Thoracic aorta (tissue), 2 donors: ENCODE measurements at places on chromosomes 6 and 20. TPM values are rescaled to one million over a fixed set of nuclear protein-coding genes. Genes with fewer than 3 reads are reported as not detected.

- no peaks in the 10 kb centered on the region for H3K27me3 ChIP-seq
- H3K36me3 ChIP-seq, result no peaks in the 10 kb centered on the region
- peaks cover 66% of the 10 kb centered on the region for H3K4me1 ChIP-seq
Measured at GRCh38 chr6:111591901-111592461, 13.7 kb downstream of the TRAF3IP2 start.

DNA sequence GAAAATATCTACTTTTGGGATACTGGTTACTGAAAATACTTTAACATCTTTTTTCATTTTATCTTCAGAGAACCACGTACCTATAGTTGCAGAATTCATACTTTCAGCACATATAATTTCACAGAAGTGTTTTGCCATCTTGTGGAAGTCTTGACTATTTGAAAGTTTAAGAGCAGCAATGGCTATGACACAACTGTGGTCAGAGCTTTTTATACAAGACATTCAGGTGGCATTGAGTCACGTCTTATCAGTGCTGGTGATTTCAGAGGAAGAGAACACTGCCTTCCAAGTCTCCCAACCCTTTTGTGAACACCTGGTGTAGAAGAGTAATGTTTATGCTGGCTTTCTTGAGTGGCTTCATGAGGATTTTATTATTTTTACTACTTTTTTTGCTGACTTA, 171.6 kb downstream of the ARID1B start:
- H3K4me1 ChIP-seq, result peaks cover 39% of the 10 kb centered on the region
- H3K4me3 ChIP-seq, result no peak overlapping the region
- no peaks in the 10 kb centered on the region for H3K27me3 ChIP-seq
- H3K36me3 ChIP-seq, result no peaks in the 10 kb centered on the region
- no peak overlapping the region for H3K27ac ChIP-seq
- no peak for DNase-seq

DNA sequence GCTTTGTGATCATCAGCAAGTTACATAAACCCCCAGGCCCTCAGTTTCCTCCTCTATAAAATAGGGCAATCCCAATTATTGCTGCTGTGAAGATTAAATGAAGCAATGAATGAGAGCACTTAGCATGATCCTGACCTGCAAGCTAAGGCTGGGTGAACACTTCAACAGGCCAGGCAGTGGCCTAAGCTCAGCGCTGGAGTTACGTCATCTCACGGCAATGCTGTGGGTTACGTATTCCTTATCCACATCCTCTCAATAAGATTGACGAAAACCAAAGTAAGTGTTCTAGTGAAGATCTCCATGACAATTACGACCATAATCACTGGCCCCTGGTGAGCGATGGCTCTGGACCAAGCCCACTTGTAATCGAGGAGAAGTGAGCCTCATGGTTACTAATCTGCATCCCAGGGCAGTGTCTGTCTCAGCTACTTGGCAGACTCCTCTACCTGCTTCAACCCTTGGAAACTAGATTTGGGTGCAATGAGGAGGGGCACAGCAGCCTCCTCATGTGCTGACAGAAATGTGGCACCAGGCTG, 274.1 kb upstream of the ARID1B start:
- H3K27me3 ChIP-seq, result no peaks in the 10 kb centered on the region
- H3K36me3 ChIP-seq, result no peaks in the 10 kb centered on the region
- H3K4me3 ChIP-seq, result no peak overlapping the region

CCR6 gene
- not detected for total RNA-seq

DNA sequence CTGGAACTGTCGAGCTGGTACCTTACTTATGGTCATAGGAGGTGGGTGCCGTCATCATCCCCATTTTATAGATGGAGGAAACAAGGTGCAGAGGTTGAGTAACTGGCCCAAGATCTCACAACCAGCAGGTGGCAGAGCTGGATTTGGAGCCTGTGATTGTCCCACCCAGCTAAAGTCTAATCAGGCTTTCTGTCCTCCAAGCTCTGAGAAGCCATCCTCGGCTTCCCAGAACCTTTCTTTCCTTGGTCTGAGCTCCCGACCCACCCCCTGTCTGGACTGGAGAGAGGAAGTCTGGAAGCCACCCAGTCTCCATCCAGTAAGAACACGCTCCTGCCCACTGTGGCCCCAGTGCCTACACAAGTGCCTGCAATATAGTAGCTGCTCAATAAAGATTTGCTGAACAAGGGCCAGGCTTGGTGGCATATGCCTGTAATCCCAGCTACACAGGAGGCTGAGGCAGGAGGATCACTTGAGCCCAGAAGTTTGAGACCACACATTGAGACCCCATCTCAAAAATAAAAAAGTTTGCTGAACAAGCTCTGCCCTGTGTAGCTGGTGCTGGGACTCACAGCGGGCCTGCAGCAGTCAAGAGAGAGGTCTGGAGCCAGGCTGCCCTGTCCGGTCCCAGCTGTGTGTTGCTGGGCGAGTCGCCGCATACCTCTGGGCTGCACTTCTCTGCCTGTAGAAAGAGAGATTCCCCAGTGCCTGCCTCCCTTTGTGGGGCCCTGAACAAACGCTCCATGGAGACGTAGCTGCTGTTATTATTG, 32.5 kb upstream of the DLGAP4 start:
- no peak overlapping the region for H3K4me3 ChIP-seq
- no peaks in the 10 kb centered on the region for H3K4me1 ChIP-seq
- no peak overlapping the region for H3K27ac ChIP-seq
- peaks cover 5% of the 10 kb centered on the region for H3K27me3 ChIP-seq
- DNase-seq, result no peak

DNA sequence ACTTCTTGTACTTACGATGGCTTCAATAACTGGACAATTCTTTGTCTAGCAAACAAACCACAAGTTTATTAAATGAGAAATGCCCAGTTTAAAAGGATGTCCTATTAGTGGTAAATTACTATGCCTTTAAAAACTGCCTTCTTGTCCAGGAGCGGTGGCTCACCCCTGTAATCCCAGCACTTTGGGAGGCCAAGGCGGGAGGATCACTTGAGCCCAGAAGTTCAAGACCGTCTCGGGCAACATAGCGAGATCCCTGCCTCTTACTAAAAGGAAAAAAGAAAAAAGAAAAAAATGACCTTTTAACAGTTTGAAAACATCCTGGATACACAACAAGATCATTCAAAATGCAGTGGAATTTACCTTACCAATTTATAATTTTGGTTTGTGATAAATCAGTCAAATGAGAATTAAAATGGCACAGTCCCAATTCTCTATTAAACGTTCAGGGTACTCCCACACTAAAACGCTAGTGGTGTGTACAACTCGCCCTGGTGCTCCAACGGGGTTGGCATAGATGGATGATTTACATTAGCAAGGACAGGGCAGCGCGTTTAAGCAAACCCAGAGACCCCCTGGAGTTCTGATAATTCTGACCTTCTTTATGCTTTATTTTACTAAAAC, 2.3 kb downstream of the ZBTB2 start:
- H3K27ac ChIP-seq, result peak overlapping the region; percentile 97
- peaks cover 43% of the 10 kb centered on the region for H3K4me1 ChIP-seq
- no peaks in the 10 kb centered on the region for H3K36me3 ChIP-seq
- no peak for DNase-seq
- no peaks in the 10 kb centered on the region for H3K27me3 ChIP-seq
- H3K4me3 ChIP-seq, result peak overlapping the region; percentile 85

DNA sequence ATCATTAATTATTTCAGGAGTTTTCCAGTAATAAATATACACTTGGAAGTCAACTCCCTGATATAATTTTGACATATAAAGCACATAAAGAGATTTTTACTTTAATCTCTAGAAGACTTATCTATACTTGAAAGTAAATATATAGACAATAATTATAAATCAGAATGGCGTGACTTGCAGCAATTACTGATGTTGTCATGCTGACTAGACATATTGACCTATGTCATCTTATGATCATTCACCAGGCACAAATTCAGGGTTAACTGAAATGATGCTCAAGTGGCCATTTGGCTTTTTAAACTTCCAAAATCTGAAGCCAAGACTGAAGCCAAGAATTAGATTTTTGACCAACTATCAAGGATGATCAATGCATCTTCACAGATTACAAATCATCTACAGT, 192.2 kb downstream of the MCHR2 start:
- no peak for DNase-seq
- H3K4me1 ChIP-seq, result no peaks in the 10 kb centered on the region
- H3K4me3 ChIP-seq, result no peak overlapping the region

LGSN gene
- total RNA-seq, result not detected

- no peak overlapping the region for H3K27ac ChIP-seq
- H3K36me3 ChIP-seq, result no peaks in the 10 kb centered on the region
- no peak for DNase-seq
- no peak overlapping the region for H3K4me3 ChIP-seq
- H3K4me1 ChIP-seq, result no peaks in the 10 kb centered on the region
Measured at GRCh38 chr6:7805078-7805849, 79.4 kb downstream of the BMP6 start.

KIF6 gene
- not detected for total RNA-seq

UBE2C gene
- total RNA-seq, result not detected

- no peaks in the 10 kb centered on the region for H3K4me1 ChIP-seq
- no peaks in the 10 kb centered on the region for H3K36me3 ChIP-seq
- H3K4me3 ChIP-seq, result no peak overlapping the region
- H3K27me3 ChIP-seq, result no peaks in the 10 kb centered on the region
Measured at GRCh38 chr6:33731751-33732282, 14.9 kb downstream of the IP6K3 start.

DNA sequence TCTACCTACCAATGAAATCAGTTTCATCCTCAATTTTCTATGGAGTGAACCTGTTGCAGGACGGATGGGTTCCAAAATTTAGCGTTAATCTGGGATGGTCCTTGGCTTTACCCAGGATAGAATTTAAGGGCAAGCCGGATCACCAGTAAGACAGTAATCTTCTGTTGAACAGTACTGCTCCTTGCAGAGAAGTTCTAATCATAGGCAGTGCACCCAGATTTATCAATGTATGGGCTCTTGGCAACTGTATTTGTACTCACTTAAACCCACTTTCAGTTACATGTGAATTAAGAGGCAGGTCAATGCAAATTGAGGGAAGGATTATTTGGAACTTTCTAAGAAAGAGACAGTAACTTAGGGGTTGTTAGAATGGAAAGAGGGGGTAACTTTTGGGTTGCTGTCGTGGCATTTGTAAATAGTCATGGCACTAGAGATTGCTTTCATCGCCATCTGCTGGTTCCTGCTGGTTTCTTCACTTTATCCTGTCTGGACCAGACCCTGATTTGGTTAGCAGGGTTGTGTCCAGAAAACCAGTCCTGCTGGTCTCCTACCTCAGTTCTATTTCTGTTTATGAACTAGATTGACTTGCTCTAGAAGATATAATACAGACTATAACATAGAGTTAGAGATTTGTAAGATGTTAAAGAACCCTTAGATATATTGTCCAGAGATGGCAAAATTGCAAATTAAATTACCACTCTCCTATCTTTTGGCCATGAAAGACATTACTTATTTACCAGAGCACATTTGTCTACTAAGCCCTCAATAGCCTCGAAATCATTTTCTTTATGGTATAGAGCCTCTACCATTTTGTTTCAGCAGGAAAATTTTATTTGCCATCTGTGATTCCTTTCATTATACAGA, 646.3 kb downstream of the UTRN start:
- H3K4me3 ChIP-seq, result no peak overlapping the region
- no peaks in the 10 kb centered on the region for H3K36me3 ChIP-seq
- no peak for DNase-seq
- no peaks in the 10 kb centered on the region for H3K27me3 ChIP-seq
- no peaks in the 10 kb centered on the region for H3K4me1 ChIP-seq

GRCh38 chr20:38612751-38613515, 11.3 kb downstream of the ARHGAP40 start:
- H3K27ac ChIP-seq, result no peak overlapping the region
- no peaks in the 10 kb centered on the region for H3K27me3 ChIP-seq
- no peaks in the 10 kb centered on the region for H3K36me3 ChIP-seq
- no peak for DNase-seq

DNA sequence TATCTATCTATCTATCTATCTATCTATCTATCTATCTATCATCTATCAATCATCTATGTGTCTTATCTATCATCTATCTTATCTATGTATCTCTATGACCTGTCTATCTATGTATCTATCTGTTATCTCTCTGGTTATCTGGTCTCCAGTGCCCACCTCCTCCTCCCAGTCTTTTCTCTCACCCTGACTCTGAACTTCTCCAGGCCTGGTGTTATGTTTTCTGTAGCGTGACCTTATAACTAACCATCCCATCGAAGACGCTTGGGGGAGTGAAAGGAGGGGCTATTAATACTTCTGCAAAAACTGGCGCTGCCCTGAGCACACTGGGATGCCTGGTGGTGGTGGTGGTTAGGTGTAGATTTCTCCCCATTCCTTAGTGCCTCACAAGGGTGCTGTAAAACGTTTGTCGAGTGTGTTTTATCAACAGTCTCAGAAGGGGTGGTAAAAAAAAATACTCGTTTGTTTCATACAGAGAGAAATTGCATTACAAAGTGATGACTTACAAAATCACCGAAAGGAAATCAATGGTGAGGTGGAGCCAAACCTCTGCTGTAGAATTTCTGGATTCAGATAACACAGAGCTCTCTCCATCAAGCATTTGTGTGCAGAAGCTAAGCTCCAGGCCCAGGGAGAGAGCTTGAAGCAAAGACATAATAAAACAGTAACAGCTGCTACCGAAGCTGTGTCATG, 156.2 kb downstream of the BCAS1 start:
- H3K36me3 ChIP-seq, result no peaks in the 10 kb centered on the region
- H3K4me3 ChIP-seq, result no peak overlapping the region
- peaks cover 35% of the 10 kb centered on the region for H3K4me1 ChIP-seq
- H3K27ac ChIP-seq, result peak overlapping the region; percentile 73
- DNase-seq, result no peak
- no peaks in the 10 kb centered on the region for H3K27me3 ChIP-seq

THBS2 gene
- total RNA-seq, result 673 TPM

TRIM10 gene
- not detected for total RNA-seq

DNA sequence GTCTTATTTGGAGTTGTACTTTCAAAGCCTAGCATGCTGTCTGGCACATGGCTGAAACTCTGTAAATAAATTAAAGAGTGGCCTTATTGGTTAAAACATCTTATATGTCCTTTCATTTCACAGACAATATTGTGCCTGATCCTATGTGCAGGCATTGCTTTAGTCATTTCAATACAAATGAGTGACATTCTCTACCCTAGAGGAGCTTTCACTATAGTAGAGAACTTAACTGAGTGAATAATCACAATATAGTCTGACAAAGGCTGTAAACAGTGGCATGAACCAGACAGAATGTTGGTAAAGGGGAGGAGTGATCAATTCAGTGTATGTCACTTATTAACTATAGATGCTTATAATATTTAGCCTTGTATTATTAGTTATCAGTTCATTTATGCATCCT, 481.8 kb downstream of the TFAP2B start:
- no peaks in the 10 kb centered on the region for H3K27me3 ChIP-seq
- H3K27ac ChIP-seq, result no peak overlapping the region
- DNase-seq, result no peak
- no peak overlapping the region for H3K4me3 ChIP-seq
- H3K4me1 ChIP-seq, result no peaks in the 10 kb centered on the region

GRCh38 chr6:168585441-168585840, 144.5 kb downstream of the SMOC2 start:
- DNase-seq, result no peak
- no peak overlapping the region for H3K27ac ChIP-seq
- peaks cover 9% of the 10 kb centered on the region for H3K4me1 ChIP-seq
- no peaks in the 10 kb centered on the region for H3K27me3 ChIP-seq

OR12D2 gene
- total RNA-seq, result not detected

GRCh38 chr6:144935181-144935580, 650.0 kb downstream of the UTRN start:
- no peaks in the 10 kb centered on the region for H3K4me1 ChIP-seq
- no peaks in the 10 kb centered on the region for H3K36me3 ChIP-seq
- no peak overlapping the region for H3K4me3 ChIP-seq
- no peak for DNase-seq

GRCh38 chr6:170087941-170088581, 202.8 kb downstream of the DLL1 start:
- no peak overlapping the region for H3K27ac ChIP-seq
- peak overlapping the region; percentile 42 for H3K4me3 ChIP-seq
- DNase-seq, result no peak
- no peaks in the 10 kb centered on the region for H3K36me3 ChIP-seq
- no peaks in the 10 kb centered on the region for H3K27me3 ChIP-seq

VSTM2L gene
- total RNA-seq, result 0.68 TPM
